NCI-H1417 treated with DMSO at 0.1 percent for 48 hours (cell line): ENCODE measurements at places on chromosomes 5 and 9.

DNA sequence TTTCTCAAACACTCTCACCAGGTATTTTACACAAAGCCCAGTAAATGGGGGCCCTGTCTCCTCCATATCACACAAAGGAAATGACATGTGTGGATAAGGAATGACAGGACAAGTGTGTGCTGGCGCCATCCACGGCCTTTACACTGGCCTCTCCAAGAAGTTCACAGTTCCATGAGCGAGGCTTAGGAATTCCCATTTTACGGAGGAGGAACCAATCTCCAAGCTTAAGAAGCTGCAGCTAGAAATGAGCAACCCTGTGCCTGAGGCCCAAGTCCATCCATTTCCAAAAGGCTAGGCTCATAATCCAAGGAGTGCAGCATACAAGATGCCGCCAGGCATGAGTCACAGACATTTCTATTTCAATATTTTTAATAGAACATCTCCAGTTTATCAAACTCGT, 203.4 kb downstream of the AUH start:
- DNase-seq = no peak

- no peak for DNase-seq
Observed at GRCh38 chr9:98365781-98366180, 110.3 kb upstream of the TBC1D2 start.

DNA sequence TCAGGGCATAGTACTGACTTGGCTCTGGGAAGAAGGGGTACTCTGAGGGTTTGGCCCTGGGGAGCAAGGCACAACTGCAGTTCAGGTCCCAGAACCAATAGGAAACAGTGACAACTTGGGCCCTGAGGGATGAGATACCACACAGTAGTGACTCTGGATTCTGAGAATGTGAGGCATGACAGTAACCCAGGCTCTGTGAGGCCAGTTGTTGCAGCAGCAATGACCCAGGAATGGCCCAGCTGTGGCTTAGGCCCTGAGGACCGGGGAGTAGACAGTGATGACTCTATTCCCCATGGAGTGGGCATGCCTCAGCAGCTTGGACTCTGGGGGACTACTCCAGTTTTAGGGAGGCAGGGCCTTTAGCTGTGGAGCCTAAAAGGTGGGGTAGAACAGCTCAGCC, 21.5 kb upstream of the NFIL3 start:
- DNase-seq = no peak

DNA sequence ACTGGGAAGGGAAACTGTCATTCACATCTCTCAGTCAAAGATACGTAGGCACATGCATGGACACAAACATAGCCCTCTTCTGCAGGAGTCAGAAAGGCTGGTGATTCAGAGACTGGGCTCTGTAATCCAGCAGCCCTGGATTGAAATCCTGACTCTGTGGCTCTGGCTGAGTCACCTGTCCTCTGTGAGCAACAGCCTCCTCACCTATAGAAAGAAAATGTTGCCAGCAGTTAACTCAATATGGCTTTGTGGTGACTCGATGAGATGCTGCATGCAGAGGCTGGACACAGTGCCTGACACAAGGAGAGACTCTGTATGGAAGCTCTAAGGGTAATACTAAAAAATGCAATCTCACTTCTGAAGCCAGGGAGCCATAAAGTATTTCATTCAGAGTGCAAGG, 23.9 kb upstream of the CDKN2AIPNL start:
- no peak for DNase-seq

DNA sequence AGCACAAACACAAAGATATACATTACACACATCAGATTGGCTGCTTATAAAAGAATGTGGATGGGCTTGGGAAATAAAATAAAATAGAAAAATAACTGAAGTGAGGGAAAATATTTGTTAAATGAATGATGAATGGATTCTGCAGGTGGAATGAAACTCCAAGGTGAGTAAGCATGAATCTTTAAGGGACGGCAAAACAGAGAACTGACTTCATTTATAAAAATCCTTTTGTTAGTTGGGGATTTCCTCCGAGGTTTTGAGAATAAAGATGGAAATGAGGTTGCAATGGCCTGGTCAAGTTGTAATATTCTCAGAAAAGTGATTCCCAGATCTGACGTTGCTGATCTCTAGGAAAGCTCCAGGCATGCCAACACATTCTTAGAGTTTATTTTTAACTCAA, 20.9 kb upstream of the SEMA6A start:
- no peak for DNase-seq

GRCh38 chr9:127878001-127878651, 651 bp upstream of the AK1 start:
- no peak for DNase-seq

DNA sequence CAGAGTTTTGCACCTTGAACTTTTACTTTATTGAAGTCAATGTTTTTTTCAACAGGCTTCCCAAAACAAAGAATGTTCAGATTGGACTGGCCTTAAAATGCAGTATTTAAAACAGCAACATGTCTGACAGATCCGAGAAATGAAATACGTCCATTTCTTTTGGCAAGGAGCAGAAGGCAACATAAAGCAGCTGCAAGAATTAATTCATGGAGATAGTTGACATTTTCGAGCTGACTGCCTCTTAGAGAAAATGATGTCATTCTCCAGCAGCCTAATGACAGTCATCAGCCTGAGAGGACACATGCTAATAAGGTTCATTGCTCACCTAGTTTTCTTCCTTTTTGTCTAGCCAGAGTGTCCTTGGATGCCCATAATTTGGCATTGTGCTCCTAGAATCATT, 232.2 kb upstream of the SEMA6A start:
- DNase-seq = no peak

DNA sequence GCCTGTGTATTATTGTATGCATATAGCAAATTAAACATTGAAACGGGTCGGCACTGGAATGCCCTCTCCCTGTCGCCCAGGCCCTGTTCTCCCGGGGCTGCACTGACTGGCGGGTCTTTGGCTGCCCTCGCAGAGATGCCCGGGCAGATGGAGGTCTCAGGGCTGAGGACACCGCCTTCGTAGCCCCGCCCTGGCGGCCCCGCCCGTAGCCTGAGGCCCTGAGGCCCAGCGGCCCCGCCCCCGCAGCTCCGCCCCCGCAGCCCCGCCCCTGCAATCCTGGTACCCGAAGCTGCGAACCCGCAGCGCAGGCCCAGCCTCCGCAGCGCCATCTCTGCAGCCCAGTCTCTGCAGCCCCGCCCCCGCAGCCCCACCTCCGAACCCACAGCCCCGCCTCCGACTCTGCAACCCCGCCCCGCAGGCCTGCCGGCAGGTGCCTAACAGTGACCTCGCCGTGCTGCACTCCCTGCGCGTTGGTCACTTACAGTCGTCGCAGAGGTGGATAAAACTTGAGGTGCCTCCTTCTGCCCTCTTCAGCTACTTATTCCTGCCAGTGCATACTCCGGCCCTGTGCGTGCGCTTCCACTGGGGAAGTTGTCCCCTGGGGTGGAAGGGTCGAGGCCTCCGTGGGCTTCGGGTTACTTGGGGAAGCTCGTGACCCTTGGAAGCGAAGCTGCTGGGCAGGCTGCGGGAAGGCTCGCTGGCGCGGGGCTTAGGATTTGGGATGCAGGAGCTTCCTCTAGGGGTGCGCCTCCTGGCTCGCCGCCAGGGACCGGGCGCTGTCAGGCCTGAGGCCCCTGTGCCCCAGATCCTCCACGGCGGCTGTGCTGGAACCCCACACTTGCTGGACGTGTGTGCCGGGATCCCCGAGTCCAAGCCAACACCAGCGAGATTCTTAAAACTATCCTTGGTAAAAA, 72.3 kb downstream of the ICE1 start:
- DNase-seq = peak; percentile 18

GRCh38 chr9:85453850-85454249, 287.9 kb downstream of the AGTPBP1 start:
- no peak for DNase-seq

DNA sequence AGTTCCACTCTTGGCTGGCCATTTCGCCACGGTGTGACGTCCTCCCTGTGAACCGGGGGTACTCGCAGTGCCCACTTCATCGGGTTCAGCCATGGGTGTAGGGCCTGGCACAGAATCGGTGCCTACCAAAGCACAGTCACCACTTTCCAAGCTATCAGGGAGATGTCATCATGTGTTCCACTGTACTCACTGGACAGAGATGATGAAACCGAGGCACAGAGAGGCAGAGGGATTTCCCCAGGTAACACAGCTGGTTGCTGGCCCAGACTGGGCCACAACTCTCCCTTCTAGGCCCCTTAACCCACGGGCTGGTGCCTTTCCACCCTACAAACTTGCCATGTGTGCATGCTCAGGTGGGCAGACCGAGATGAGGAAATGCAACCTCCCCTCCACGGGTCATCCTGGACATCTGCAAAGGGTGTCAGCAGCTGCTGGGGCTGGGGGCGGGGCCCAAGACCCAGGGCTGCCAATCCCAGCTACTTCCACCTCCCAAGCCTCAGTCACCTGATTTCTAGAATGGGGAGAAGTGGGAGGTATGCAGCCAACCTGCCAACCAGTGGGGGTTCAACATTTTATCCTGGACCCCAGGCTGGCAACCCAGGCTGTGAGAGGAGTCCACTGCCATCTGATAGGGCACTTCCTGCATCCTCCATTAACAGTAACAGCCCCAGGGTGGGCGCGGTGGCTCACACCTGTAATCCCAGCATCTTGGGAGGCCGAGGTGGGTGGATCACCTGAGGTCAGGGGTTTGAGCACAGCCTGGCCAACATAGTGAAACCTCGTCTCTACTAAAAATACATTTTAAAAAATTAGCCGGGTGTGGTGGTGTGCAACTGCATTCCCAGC, 893 bp upstream of the SH2D3C start:
- DNase-seq = no peak

DNA sequence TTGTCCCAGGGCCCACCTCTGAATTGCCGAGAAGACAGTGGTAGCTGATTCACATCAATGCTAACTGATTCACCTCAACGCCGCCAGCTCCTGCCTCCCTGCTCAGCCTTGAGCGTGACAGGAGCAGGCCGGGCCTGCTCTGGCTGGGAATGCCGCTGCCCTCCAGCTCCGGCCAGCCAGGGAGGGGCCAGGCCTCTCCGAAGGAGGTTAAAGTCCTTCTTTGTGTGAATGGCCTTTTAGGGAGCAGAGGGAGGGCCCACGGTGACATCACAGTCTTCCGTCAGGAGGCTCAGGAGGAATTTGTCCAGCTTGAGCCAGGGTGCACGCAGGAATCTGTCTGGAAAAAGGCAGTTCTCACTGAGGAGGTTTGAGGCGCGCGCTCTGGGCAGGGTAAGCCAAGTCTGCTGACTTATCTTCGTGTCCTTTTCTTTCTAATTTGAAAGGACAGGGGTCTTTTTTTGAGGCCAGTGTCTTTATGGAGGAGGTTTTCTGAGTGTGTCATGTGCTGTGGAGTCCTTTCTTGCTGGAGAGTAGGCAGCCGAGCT, 82.7 kb downstream of the C9orf152 start:
- DNase-seq = no peak

DNA sequence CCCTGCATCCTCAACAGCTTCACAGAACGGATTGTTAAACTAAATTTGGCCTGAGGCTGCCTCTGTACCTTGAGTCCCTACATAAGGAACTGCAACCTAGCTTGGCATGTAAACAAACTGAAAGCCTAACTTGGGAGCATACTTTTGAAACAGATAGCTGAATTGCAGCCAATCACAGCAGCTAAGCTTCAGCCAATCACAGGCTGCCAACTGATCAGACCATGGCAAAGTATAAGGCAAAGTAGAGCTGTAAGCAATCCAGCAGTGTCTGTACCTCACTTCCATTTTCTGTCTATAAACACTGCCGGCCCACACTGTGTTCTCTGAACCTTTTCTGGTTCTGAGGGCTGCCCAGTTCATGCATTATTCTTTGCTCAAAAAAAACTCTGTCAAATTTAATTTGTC, 8.9 kb upstream of the ZNF483 start:
- DNase-seq = no peak

DNA sequence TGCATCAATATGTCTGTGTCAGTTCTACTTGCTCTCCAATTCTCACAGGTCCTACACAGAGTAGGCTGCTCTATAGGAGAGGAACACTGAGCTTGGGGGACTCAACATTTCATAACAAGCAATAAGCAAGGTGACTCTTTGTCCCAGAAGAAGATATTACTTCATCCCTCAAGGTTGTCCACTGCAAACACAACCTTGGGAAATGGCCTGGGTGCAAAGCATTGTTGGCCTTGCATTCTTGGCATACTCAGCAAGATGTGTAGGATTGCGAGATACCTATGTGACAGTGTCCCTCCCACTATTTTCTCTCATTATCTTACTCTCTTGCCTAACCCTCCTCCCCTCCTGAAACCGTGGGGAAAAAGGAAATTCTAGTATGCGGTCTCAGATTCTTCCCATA, 169.8 kb upstream of the FREM1 start:
- DNase-seq = no peak

- DNase-seq = no peak
Observed at GRCh38 chr5:1171340-1171941, 30.0 kb upstream of the SLC6A19 start.

DNA sequence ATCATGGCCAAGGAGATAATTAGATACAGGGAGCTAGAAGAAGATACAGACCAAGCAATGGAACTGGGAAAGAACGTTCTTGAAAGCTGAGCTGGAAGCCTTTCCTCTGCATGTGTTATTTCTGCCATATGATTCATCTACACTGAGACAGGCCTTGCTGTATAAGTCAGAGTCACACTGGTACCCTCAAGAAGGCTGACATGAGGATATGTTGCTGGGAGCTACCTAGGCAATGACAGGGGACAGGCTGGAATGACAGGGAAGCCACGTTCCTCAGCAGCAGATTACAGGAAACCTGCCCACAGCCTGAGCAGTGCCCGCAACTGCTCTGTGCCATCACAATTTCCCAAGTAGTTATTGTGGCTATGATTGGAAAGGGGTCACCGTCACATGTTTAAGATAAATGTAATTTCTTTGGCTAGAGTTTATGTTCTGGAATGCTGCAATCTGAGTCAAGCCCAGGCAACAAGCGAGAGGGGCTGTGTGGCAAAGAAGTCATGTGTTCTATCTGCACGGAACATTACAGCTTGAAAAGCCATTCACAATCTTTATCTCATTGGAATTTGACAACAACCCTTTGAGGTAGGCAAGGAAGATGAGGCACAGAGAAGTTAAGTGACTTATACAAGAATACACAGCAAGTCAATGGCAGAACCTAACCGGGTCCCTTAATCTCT, 108.2 kb downstream of the TTLL11 start:
- no peak for DNase-seq

GRCh38 chr5:72552041-72552557, 44.9 kb upstream of the ZNF366 start:
- DNase-seq = no peak

GRCh38 chr9:132946211-132946610, 1.8 kb upstream of the TSC1 start:
- no peak for DNase-seq

GRCh38 chr9:86079865-86080469, 19.4 kb downstream of the GOLM1 start:
- DNase-seq = no peak

- DNase-seq = no peak
Observed at GRCh38 chr9:19885608-19886007, 96.8 kb upstream of the SLC24A2 start.

DNA sequence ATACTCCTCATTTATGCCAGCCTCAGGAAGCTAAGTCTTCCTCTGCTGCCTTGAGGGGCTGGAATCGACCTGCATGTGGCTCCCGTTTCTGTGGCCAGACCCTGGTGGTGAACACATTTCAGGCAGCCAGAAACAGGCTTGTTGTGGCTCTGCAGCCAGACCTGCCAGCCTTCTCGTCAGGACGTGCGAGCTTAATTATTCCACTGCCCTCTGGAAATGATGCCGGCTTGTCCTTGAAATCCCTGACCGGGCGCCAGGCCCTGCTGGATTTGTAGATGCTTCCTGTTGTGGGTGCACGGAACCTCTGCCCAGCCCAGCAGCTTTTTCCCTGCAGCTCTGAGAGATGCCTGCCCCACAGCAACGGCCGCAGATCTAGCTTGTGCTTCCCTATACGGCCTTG, 41.6 kb downstream of the PDZD2 start:
- no peak for DNase-seq
